Omental fat pad (tissue), 4 donors: ENCODE measurements at places on chromosomes 5 and 9.

GRCh38 chr5:172853355-172853975 lies 19.4 kb downstream of the ERGIC1 start:
- DNase-seq, result no peak

DNA sequence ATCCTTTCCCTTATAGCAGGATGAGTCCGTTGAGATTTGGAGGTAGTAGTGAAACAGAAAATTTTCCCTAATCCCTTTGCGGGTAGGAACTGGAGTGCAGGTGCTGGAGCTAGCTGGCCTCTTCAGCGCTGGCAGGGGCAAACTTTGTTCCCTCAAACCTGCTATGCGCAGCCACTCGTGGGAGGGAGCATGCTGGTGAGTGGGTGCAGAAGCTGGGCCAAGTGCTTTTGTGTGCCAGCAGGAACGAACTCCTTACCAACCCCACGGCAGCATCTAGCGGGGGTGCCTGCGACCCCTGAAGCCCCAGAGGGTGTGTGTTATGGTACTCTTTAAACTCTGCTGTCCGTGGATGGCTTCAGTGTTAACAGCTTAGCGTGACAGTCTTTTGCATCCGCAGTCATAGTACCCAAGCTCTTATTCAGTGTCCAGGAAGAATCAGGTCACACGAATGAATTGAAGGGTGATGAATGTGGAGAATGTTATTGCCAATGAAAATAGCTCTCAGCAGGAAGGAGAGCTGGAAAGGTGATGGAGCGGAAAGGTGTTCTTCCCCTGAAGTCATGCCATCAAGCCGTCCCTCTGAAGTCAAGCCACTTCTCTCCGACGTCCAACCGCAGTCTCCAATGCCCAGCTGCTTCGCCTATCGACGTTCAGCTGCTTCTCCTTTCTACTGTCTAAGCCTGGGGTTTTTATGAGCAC lies 1445.1 kb upstream of the CDH9 start:
- DNase-seq, result no peak

GRCh38 chr9:134983506-134984371 lies 66.0 kb upstream of the FCN1 start:
- no peak for DNase-seq

- DNase-seq, result no peak
Measured at GRCh38 chr5:110038297-110038997, 348.7 kb downstream of the MAN2A1 start.

DNA sequence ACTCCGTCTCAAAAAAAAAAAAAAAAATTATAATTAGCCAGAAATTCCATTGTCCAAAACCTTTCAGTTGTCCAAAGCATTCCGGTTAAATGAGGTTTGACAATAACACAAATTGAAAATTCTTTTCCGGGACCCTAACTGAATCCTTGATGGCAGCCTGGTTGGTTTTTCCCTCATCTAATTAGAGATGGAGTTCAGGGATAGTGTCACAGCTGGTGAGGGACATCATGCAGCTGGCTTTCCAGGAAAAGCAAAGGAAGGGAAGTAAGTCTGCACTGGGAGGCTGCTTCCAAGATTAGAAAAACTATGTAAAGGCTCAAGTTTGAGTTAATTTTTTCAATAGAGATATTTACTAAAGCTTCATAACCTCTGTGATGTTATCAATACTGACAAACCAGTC lies 195.4 kb downstream of the ADAMTS12 start:
- DNase-seq, result no peak

GRCh38 chr5:140114341-140115185 lies 654 bp downstream of the PURA start:
- DNase-seq, result peak; percentile 33

- peak; percentile 80 for DNase-seq
Measured at GRCh38 chr5:38466424-38467189, 89.8 kb downstream of the LIFR start.

- no peak for DNase-seq
Measured at GRCh38 chr5:29516224-29516623, 1677.3 kb upstream of the CDH6 start.

DNA sequence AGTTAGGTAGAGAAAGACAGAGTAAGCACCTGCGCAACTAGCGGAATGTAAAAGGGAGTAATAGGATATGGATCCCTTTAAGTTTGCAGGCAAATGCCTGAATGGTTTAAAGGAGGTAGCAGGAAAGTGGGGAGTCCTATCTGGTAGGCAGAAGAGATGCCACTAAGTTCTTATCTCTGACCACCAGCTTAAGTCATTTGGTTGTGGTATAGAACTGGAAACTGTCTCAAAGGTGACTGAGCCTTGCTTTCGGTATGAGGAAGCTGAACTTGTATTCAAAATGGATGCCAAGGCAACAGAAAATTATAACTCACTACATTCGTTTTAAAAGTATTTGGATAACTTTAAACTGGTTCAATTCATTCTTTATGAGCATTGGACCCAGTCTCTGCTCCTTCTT lies 475.6 kb downstream of the DMRTA1 start:
- no peak for DNase-seq

- DNase-seq, result no peak
Measured at GRCh38 chr5:41748631-41749030, 121.6 kb downstream of the OXCT1 start.

DNA sequence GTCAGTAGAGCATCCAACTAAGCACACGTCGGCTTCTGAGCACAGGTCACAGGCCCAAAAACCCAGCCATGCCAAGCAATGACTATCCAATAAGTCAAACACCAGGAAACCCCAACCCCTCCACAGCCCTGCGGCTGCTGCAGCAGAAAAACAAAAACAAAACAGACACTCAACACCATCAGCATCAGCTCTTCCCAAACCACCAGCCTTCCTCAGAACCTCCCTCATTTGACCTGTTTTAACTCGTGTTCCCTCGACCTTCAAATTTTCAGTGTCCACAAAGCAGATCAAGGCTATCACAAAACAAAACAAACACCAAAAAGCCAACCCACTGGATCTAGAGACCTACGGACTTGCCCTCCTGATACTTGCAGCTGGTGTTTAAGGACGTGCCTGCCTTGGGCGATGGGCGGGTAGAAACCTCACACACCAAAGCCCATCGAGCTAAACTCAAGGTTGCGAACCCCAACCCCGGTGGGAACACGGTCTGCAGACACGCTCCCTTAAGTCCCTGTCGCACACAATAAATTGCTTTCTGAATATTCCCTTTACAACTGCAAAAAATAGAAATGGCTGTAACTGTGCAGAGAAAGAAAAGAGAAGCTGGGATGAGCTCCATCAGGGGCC lies 247.1 kb upstream of the ANKRD55 start:
- DNase-seq, result no peak
